GOT3 (cell line): ENCODE measurements at places on chromosomes 5 and 9.

- no peak for DNase-seq
Measured at GRCh38 chr9:2083479-2083878, 68.3 kb downstream of the SMARCA2 start.

DNA sequence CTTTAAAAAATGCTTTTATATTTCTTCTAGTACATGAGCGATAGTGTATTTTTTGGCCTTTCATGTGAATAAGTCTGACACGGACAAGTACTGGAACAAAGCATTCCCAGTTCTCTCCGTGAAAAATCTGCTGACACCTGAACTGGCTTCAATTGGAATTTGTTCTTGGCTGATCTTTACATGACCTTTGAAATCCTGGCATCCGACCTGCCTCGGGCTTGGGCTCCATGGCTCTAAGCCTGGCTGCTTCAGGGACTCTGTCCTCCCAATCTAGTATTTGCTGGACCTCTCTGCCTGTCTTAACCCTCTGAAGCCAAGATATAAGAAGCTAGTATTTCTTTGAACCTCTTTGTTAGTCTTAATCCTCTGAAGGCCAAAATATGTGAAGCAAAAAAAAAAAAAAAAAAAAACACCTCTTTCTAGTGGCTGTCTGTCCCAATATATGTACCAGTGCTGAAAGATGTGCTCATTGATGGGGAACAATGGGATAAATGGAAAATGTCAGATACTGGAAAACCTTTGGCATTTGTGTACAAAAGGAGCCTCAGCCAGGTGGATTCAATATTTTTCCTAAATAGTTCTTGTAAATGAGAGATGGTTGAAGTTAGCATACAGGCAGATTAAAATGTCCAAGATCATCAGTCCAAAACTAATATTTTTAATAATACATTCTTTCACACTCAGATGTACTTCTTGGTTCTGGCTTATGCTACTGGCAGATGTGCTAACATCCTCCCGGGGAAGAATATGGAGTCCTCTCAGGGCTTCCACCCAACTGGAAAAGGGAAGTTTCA is 470.6 kb downstream of the TUSC1 start:
- DNase-seq = no peak

DNA sequence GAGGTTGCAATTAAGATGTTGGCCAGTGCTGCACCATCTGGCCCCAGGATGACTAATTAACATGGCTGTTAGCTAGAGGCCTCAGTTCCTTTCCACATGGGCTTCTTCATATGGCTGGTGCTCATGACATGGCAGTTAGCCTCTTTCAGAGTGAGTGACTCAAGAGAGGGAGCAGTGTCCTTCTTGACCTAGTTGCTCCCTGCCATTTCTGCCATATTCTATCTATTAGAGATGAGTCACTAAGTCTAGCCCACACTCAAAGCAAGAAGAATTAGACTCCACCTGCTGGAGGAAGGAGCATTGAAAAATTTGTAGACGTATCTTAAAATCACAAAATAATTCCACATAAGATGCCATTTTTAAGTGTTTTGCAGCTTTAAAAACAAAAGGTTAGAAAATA is 651.2 kb upstream of the CCNG1 start:
- DNase-seq = no peak

DNA sequence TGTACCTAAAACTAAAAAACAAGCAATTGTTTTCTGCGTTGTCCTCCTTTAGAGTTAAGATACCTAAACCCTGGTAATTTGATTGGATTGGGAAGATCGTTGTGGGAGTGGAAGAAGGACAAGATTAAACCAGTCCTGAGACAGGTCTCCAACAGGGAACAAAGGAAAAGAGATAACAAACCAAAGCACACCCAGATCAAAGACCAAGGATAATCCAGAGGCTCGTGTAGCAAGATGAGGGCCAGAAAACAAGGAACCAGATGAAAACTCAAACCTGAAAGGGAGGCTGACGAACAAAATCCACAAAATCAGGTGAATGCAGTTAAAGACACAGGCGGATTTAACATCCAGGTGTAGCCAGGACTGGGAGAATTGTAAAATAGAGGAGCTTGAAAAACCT is 618.1 kb downstream of the SLCO4C1 start:
- no peak for DNase-seq
